ENCODE measurements at places on chromosomes 2 and 18. TPM values are rescaled to one million over a fixed set of nuclear protein-coding genes. Genes with fewer than 3 reads are reported as not detected.

CNTNAP5 gene
- total RNA-seq: 0.39 TPM

ARHGEF33 gene
- total RNA-seq: 0.92 TPM

TEX44 gene
- not detected for total RNA-seq

TEKT4 gene
- not detected for total RNA-seq

CLASP1 gene
- total RNA-seq: 45.9 TPM

G6PC2 gene
- not detected for total RNA-seq

EFR3B gene
- total RNA-seq: 7.2 TPM

PFN4 gene
- total RNA-seq: not detected

GPR55 gene
- not detected for total RNA-seq

ATG9A gene
- total RNA-seq: 46.4 TPM

SAG gene
- not detected for total RNA-seq

DUSP19 gene
- 1.2 TPM for total RNA-seq

NOSTRIN gene
- not detected for total RNA-seq

SERPINB4 gene
- 4.3 TPM for total RNA-seq

ATF2 gene
- total RNA-seq: 34.9 TPM

CPLX4 gene
- total RNA-seq: not detected

ANKRD29 gene
- total RNA-seq: 2.1 TPM

RGPD3 gene
- total RNA-seq: 0.22 TPM

PCBP1 gene
- 457 TPM for total RNA-seq

FSIP2 gene
- total RNA-seq: 1.8 TPM

DNER gene
- total RNA-seq: 1.1 TPM

ADD2 gene
- total RNA-seq: 124 TPM

ITGB1BP1 gene
- total RNA-seq: 38.7 TPM

MAP4K4 gene
- total RNA-seq: 125 TPM

PROM2 gene
- total RNA-seq: 4.0 TPM
